Retina (tissue), 1 donor: ENCODE measurements at places on chromosomes 7 and 10.

DNA sequence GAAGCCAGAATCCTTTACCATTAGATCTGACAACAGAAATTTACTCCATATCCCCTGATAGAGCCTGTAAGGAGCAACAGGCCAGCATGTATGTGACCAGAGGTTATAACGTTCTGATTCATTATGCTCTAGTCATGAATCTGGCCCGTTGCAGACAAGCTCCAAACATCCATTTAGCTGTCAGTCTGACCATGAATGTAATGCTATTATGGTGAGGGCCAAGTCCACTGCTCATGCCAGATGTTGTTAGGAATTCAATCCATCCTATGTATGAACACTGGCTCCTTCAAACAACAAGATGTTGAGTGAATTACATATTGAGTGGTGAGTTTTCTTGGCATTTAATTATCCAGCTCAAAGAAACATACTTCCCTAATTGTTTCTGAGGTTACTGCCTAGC, 610.1 kb upstream of the ANKRD30A start:
- peak; percentile 61 for DNase-seq

GRCh38 chr7:108079648-108080591, 50.2 kb downstream of the LAMB4 start:
- no peak for DNase-seq

DNA sequence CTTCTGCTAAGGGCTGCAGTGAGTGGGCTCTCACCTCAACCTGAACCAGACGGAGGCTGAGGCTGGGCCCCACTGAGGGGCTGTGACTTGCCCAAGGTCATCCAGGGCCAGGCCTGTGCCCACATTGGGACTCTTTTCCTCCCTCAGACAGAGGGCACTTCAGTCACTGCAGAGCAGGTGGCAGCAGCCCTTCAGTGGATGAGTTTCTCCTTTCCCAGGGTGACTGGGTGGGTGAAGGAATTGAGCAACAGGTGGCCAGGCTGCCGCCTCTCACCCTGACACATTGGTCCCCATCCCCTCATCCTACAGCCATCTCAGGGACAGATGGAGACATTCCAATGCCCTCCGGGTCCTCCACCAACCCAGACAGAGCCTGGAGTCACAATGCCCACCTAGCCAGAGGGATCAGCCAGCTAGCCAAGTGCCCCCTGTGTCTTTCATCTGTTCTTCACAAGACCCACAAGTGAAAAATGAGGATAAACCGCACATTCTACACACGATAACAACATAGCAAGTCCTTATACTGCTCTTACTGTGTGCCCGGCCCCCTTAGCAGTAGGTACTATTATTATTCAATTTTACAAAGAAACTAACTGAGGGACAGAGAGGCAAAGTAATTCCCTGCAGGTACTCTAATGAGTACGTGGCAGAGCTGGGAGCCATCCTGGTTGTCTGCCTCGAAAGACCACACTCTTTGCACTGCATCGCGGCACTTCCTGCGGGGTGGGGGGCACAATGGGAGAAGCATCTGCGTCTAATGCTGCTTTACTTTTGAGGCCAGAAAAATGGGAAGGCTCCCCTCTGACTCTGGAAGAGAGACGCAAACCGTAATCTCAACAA, 1.7 kb upstream of the SLC18A3 start:
- DNase-seq = no peak

- DNase-seq = no peak
Observed at GRCh38 chr10:61877887-61878739, 23.4 kb upstream of the ARID5B start.
